H1 (cell line): ENCODE measurements at places on chromosomes 4 and X.

DNA sequence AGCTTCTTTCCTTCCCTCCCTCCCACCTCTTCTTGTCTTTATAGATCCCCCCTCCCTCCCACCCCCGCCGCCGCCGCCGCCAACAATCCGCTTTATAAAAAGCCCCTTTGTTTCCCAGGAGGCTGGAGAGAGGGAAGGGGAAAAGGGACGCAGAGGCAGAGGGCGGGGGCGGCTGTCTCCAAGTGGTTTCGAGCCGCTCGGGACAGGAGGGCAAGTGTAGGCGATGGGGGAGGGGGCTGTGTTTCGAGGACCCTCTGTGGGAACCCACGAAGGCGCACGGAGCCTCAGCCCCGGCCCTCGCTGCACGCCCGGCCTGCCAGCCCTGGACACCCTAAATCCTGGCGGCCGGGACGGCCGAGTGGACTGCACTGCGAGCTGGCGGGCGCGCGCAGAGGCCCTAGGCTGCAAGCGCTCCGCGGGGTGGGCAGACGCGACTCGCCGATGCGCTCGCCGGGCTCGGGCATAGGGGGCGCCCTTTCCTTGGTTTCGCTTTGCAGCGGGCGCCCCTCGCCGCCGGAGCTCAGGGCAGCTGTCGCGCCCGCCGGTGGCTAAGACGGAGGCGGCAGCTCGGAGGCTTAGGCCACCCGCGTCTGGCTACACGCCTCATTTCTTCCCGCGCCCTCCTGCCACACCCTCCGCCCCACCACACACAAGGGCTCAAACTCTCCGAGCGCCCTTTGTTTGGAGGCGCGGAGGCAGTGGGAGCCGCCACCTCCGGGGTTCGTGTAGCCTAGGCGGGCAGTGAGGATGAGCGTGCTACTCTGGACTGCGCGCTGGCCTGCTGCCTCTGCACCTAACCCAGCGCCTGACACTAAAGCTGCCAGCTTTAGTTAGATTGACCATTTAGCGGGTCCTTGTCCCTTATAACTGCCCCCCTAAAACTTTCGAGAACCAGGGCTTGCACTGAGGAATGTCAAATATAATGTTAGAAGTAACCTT lies 2.2 kb downstream of the MAMLD1 start:
- no peak for DNase-seq

- no peak for DNase-seq
These were observed 640.8 kb downstream of the TRIML1 start for GRCh38 chr4:188780028-188780427.

DNA sequence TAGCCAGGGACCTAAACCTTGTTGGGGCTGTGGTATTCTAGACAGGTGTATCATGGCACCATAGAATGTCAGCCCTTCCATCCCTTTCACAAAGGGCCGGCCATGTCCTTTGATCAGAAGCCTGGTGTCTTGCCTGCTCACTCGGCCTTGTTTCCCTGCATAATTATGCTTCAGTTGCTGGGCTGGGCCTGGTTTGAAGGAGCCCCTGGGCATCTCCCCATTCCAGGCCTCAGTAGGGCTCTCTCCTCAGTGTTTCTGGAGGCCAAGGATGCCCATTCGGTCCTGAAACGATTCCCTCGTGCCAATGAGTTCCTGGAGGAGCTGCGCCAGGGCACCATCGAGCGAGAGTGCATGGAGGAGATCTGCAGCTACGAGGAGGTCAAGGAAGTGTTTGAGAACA lies 4.5 kb downstream of the PRRG3 start:
- DNase-seq, result no peak

DNA sequence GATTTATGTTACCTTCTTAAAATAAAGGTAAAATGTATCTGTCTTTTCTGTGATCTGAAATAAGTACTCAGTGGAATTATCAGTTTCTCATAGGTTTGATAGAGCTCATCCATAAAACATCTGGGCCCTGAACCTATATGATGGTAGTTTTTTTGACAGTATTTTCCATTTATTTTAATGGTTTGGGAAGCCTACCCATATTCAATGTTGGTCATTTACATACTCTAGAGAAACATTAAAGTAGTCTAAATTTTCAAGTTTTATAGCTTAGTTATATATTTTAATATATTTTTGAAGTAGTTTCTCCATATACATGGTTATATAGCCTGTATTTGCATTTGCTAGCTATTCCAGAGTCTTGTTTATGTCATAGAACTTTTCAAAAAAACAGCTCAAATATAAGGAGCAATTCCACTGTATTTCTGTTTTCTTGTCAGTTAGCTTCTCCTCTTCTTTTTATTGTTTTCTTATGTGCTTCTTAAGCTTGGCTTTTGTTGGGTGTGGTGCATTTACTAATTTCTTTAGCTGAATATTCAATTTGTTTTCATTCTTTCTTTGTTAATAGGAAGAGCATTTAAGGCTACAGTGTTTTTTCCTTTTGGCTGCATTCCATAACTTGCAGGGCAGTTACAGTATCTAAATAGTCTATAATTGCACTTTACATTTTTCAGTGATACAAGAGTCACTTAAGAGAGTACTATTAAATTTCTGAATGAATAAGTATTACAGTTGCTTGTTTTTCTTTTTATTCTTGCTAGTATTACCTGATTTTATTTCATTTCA lies 181.4 kb downstream of the DKK2 start:
- no peak for DNase-seq

DNA sequence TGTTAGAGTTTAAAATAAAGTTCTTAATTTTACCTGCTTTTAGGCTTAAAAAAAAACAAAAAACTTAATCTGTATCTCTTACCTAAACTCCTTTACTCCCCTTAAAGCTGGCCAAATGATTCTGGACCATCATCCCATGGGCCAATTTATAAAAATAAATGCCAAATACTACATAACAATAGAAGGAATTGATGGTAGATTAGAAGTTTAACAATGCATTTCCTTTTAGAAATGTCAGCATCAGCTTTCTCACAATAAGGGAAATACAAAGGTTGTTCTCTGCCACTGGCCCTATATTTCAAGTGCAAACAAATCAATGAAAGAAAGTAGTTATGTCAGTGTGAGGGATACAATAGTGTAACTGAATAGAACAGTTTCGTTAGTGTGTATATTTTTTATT lies 5.7 kb upstream of the RAPGEF2 start:
- no peak for DNase-seq

- DNase-seq, result no peak
These were observed 13.1 kb upstream of the ETNPPL start for GRCh38 chr4:108775921-108776320.

- no peak for DNase-seq
These were observed 22.4 kb upstream of the HPSE start for GRCh38 chr4:83356899-83357661.

GRCh38 chrX:50431623-50432022 lies 39.0 kb downstream of the DGKK start:
- DNase-seq, result no peak
